ENCODE measurements at places on chromosomes 2 and 18.

DNA sequence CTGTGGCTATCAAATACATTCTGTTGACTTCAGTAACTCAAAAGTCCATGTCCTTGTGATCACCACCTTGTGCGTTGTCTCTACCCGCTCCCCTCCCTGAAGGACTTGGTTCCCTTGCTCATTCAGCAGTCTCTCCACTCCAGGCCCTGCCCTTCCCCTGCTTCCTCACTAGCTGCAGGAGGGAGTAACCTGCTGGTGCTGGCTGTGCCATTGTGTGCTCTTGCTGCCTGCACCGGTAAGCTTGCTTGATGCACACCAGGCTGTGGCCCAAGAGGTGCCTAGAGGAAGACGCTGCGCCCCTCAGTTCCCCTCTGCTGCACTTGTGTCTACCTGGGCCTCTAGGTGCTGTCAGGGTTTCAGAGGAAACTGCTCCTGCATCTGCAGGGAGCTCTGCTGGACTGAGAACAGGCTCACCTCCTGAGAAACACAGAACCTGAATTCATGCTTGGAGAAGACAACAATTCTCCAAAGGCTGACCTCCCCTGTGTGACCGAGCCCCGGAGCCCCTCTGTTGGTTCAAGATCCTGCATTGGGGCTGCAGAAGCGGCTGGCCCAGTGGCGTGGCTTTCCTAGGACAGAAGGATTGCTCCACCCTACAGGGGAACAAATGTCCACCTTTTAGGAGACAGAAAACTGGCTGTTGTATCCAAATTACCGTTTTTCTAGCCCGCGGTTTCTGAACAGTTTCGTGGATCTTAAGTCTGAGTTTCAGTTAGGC is 33.6 kb downstream of the PTPRM start:
- no peak for DNase-seq

DNA sequence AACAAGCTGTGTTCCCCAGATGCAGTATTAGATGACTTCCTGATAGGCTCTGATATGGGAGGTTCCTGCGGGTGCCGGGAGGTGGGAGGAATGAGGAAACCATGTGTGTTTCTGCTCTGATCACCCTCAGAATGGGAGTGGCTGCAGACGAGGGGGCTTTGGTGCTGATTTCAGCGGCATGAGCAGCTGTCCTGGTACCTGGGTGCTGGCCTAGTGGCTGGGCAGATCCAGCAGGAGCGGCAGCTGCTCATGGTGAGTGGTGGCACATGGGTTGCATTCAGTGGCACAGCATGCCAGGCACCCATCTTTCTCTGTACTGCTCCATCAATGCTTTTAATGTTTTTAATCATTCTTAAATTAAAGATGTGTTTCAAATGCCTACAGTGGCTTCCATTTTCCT is 177.2 kb upstream of the NETO1 start:
- DNase-seq: no peak

DNA sequence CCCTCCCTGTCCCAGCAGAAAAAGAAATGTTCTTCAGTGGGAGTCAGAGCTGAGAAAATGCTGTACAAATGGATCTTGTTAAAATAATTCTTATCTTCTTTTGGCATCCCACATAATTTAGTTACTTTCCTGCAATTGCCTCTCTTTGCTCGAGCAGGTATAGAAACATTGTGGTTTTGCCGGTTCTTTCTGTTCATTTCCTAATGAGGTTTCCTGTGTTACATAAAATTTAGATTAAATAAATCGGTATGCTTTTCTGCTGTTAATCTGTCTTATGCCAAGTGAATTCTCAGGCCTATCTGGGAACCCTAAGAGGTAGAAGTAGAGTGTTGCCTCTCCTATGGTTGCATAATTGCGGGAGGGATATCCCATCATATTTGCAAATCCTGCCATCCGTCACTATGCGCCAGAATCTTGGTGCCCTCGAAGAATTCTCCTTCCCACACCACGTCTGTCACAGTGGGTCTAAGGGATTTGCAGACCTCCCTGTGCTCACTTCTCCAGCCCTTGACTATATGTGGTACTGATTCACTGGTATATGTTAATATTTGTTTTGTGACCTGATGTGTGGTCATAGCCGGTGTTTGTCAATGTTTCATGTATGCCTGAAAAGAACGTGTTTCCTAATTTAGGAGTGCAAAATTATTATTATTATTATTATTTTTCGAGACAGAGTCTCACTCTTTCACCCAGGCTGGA is 12.2 kb upstream of the HDAC4 start:
- no peak for DNase-seq

DNA sequence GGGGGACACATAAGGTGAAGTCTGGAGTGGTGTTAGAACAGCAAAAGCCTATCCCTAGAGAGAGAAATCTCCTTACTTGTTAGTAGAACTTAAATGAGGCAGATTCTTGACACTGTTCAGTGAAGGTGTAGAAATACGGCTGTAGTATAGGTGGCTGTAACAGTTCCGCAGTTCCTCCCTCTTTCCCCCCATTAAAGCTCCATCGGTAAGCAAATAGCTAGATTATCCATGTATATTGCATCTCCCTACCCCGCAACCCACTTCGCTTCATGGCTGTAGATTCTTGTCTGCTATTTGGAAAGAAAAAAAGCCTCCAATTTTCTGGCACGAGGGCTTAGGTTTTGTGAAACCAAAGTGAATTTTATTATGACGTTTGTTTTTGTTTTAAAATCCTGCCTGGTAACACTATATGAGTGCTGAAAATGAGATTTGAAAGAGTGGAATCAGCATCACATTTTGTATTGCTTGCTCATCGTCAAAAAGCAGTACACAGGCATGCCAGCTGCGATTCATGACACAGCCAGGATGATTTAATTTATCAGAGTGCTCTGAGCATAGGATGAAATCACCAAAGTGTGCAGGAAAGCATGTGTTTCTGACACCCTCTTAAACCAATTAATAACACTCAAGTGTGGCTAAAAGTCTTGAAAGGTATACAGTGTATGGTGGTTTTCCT is 1.4 kb downstream of the FAM171B start:
- DNase-seq: peak; percentile 54

GRCh38 chr2:98726205-98726604 is 4.7 kb downstream of the MGAT4A start:
- DNase-seq: no peak

DNA sequence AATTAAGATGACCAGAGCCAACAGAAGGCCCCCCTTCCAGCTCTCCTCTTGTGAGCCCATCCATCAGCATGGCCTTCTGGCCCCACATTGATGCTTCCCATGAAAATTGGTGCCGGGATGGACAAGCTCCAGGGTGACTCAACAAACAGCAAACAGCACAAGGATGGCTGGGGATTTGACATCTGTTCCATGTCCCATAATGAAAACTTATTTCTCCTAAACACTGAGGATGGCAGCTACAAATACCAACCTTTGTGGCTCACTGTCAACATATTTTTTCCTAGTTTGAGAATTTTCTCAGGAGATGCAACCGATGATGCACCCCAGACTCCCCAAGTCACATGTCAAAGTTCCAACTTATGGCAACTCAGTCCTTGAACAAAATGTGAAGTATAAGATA is 169.6 kb upstream of the SIX2 start:
- DNase-seq: no peak

Measured in astrocyte of the spinal cord (primary cell).